ENCODE measurements at places on chromosomes 4 and X.
A peak's percentile ranks its signal among the peaks of the same experiment; 100 is the strongest.

DNA sequence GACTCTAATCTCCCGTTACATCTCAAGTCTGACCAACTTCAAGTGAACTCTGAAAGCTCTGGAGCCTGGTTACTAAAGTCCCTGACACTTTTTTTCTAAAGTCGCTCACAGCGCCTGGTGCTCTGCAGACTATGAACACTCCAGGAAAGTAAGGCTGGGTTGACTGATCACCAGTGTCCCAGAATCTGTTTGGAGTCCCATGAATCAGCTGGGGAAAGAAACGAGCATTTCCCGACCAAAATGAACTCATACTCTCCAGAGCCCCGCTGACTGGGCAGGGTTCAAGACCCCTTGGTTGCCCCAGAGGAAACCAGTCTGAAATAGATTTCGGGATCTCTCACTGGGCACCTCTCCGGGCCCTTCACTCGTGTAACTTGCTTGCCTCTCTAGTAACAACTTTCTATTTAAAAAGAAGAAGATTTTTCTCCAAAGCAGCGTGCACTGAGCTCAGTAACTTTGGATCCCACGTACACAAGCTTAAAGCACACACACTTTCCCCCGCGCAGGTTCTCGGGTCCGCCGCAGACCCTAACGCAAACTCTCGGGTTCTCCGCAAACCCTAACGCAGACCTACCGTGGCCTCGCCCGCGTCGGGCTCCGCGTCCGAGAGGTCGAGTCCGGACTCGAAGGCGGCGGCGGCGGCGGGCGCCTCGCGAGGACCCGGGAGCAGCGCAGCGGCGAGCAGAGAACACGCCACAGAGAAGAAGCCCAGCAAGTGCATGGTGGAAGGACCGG is 964 bp downstream of the VEGFC start:
- DNase-seq = no peak

GRCh38 chr4:163808011-163808410 is 313.5 kb downstream of the TMA16 start:
- DNase-seq = no peak

DNA sequence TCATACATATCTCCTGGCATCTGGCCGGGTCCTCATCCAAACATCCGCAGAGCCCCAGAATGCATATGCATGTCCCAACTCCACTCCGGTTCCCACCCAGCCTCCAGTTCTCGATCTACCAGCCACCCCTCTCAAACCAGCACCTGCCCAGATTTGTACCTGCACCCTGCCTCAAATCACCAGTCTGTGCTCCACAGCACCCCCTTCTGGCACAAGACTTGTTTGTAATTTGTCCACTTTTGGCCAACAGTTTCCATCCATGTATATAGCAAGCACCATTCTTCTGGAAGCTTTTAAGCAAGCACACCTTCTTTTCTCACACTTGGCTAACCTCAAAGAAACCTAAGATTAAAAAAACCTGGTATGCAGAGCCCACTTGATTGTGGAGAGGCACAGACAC is 644.1 kb downstream of the MID1IP1 start:
- no peak for DNase-seq

- no peak for DNase-seq
Observed at GRCh38 chr4:122195718-122196117, 43.6 kb downstream of the BLTP1 start.

DNA sequence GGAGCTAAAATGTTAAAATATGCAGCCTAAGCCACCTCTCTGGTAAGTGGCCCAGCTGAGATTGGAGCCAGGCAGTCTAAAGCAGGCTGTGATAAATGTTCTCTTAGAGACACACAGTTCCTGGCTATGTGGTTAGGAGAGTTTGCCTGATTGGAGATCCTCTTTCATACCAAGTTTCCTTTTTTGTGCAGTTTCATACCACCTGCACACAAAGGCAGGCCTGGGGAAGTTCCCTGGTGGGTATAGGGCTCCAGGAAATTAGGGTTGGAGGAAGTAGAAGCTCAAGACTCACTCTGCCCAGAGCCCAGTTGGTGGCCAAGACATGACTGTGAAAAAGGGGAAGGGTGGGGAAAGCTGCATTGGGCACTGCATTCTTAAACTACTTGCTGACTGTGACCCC is 16.9 kb downstream of the CYBB start:
- no peak for DNase-seq

- no peak for DNase-seq
Observed at GRCh38 chr4:105509291-105509690, 35.4 kb upstream of the PPA2 start.

- peak; percentile 67 for DNase-seq
Observed at GRCh38 chr4:11597506-11597905, 168.8 kb upstream of the HS3ST1 start.

GRCh38 chr4:168488869-168489274 is 8.0 kb upstream of the PALLD start:
- DNase-seq = no peak

GRCh38 chrX:39670281-39670680 is 427.5 kb downstream of the BCOR start:
- no peak for DNase-seq

DNA sequence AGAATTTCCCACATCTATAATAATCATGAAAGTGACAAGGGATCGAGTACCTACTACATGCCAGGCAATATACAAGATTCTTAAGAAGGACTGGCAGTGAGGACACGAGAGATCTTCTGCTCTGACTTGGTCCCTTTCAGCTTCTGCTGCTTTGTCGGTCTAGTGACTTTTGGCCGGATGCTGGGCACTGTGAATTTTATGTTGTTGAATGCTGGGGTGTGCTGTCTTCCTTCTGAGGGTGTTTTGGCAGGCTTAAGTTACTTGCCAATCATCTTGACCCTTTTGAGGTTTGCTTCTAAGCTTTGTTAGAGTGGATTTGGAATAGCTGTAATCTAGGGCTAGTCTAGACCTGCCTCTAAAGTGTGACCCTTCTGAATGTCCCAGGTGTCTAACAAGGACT is 23.5 kb downstream of the NAT8L start:
- no peak for DNase-seq

- no peak for DNase-seq
Observed at GRCh38 chr4:88826771-88827170, 129.1 kb upstream of the NAP1L5 start.

DNA sequence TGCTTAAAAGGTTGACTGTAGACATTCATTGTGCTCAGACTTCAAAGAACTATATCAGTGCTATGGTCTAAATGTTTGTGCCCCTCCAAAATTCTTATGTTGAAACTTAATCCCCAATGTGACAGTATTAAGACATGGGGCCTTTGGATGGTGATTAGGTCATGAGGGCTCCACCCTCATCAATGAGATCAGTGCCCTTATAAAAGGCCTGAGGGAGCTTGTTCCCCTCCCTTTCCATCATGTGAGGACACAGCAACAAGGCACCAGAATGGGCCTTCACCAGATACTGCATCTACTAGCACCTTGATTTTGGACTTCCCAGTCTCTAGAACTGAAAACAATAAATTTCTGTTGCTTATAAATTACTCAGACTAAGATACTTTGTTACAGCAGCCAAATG is 28.3 kb downstream of the CLOCK start:
- no peak for DNase-seq

GRCh38 chrX:19334945-19335626 is 8.6 kb upstream of the PDHA1 start:
- no peak for DNase-seq

DNA sequence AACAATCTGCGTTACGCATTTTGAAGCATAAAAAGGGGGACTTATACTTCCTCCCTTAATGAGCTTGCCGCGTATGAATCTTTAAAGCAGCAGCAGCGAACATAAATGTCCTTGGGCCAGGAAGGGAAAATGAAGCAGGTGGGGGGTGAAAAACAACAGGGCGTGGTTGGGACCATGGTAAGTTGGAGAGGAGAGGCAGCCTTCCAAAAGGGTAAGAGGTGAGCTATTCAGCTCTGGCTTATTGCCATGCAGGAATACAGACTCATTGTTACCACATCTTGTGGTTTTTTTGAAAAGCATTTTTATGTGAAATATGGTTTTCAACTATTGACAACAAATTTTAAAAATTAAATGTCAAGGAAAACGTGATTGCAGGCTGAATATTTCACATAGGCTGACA is 710.7 kb upstream of the FAM241A start:
- no peak for DNase-seq

GRCh38 chr4:159171287-159171686 is 68.4 kb downstream of the RAPGEF2 start:
- DNase-seq = no peak

DNA sequence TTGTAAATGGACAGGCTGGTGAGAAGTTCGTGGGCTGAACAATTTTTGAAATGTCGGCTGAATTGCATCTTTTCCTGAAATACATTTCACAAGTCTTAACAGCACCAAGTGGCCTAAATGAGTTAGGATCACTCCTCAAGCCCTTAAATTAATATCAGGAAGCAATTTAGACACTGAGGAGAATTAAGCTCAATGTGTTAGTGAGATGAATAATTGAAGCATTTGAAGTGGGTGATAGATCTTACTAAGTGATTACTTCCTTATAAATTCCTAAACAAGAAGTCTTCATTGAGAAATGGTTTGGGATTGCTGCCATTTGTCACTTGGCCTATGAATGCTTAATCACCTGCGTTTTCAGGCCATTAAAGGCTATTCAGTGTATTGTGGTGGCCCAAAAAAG is 116.8 kb downstream of the NAA11 start:
- no peak for DNase-seq

DNA sequence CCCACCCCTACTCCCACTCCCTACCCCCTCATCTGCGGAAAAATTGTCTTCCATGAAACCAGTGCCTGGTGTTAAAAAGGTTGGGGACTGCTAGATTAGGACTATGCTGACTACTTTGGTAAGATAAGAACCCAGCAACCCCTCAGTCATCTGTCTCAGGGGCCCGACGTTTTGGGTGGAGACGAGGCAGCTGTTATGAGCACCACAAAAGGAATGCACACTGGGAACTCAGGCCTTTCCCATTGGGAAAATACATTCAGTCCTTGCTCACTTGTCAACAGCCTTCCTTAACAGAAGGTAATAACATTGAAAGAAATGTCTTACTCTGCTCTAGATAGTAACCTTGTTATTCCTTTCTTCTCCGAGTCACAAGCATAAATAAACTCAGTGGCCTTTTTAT is 310.8 kb downstream of the AFF2 start:
- DNase-seq = no peak

GRCh38 chr4:70706044-70706461 is 15.7 kb upstream of the RUFY3 start:
- DNase-seq = no peak

DNA sequence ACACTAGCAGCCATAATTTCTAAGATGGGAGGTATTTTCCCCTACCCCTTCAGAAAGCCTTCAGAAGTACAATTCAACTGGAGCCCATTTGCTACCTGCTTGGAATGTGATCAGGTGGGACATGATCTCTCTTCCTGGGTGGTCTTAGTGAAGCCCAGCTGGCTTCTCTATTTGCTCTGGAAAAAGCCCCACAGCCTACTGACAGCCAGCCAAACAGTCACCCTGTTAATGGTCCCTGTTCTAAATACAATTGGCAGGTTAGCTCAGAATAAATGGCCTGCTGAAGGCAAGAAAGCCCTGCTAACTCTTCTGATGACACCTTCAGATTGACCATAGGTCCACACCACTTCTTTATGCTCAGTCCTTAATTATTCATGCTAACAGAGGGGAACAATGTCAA is 39.9 kb downstream of the HS6ST2 start:
- no peak for DNase-seq

DNA sequence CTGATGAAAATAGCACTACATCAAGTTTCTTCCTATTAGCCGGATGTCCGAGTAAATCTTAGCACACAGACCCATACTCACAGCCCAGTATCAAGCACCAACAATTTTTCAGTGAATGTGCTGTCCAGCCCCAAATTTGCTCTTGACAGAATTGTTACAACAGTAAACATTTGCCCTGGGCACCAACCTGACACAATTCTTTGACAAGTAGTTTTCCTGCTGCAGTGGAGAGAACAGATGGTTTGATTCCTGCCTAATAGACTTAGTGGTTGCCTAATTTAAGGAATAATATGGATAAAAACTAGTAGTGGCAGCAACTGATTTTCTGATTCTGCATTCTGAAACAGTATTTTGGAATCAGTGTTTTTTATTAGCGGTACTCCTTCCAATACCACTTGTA is 253.6 kb downstream of the SLC39A8 start:
- DNase-seq = no peak

DNA sequence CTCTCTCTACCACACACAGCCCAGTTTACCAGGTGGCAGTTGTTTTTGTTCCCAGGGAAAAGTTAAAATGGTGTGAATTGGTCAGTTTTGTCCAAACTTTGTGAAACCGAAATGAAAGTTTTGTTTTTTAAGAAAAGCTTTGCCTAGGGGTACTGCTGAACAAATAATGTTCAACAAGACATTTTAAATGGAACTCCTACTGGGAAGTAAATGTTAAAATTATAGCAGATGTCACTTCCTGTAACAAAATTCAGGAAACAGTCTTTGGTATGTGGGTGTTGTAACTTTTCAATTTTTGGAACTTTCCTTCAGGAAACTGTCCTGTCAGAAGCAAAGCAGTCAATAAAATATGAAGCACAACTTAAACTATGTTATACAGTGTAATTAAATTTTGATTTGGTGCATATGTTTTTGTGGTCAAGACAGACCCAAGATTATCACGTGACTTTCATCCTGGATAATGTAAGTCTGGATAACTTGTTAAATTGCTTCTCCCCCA is 79.5 kb downstream of the AFF1 start:
- no peak for DNase-seq

DNA sequence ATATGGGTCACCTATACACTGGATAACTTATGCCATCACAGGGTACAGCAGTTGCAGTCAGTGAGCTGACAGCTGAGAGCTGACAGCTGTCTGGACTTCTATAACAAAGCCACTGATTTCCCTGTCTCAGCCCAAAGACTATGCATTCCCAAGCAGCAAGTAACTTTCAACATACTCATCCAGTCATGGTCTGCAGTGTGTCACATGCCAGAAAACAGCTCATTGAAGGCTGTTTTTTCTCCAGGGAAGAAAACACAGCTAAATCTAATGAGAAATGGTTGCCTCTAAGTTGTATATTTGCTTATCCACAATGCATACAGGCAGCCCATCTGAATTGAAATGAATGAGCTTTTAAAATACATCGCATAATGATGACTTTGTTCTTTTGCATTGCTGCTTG is 6.3 kb downstream of the KIAA1210 start:
- no peak for DNase-seq

DNA sequence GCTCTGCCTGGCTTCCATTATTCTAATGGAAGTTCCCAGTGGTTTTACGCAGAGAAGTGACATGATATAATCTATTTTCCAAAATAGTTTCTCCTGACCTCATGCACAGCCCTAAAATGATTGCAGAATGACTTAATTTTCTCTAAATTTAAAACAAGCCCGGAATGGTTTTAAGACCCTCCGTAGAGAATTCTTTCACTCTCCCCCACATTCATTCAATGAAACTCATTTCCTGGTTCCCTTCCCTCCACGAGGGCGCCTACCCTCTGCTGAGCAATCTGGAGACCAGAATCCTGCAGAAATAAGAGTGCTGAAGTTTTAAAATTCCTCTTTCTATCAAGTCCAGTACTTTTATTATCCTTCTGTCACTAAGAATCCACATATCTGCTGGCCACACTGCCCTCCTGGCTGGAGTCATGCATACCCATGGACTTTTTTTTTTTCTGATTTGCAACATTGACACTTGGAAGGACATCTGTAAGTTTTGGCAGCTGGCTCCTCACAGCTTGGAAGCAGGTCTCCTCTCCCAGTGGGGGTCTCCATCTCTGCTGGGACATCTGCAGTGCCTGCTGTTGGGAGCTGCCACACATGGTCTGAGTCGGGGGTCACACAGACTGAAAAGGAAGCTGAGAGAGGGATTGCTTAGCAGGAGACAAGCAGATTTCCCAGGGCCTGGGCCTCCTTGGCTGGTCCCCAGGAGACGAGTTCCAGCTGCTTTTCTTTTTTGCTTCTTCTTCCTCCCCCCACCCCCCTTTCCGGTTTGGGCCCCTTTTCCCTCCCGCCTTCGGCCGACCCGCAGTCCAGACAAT is 86.1 kb downstream of the SOWAHB start:
- DNase-seq = no peak

Data from NCI-H2029 treated with DMSO at 0.1 percent for 48 hours (cell line).